ENCODE measurements at places on chromosomes 2 and 18.

DNA sequence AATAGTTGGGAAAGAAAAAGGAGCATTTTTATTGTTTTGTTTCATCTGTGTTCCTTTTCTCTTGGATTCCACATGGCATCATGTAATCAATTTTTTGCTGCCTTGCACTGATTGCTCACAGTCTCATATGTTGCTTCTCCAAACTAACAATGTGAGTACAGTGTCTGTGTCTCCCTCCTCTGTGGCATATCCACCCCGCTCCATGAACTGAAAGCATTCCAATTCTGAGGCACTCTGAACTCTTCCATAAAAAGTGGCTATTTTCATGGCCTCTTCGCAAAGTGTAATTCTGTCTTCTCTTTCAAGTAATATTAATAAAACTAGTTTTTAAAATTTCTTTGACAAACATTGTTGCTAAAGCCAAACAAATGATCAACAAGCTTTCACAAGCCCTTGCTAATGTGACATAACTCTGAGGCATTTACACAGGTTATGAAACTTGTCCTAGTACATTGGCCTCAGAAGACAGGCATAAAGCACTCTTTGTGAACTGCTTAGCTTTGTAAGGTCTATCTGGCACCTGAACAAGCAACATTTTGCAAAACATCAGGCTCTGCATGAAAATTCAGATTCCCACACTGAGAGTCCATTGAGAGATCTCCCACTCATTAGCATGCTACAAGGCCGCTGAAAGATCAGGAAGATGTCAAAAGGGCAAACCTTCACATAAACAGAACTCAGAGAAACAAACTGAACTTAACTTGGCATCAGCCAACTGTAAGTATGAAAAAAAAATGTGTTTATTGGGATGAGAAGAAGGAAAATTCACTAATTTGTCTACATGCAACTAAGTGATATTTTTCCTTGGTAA lies 33.0 kb downstream of the GPR75 start:
- DNase-seq: peak; percentile 75

- peak; percentile 14 for DNase-seq
These were observed 88.9 kb downstream of the SOWAHC start for GRCh38 chr2:109703077-109703476.

DNA sequence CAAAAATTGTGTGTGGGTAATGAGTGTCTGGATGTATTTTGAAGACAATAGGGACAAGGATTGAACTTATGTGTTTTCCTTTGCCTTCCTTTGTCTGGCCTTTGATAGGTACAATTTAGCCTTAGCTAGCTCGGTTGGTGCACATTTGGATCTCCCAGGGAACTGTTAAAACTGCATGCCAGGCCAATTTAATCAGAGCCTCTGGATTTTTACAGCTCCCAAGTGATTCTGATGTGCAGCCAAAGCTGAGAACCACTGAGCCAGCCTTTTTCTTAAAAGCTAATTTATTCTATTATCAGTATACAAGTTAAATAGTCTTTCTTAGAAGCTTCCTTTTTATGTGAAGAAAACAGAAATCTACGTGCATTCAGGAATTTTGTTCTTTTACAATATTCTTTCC lies 25.0 kb downstream of the PLEK start:
- no peak for DNase-seq

- DNase-seq: peak; percentile 100
These were observed 165.0 kb downstream of the ANTXR1 start for GRCh38 chr2:69177785-69178636.

- DNase-seq: no peak
These were observed 1.7 kb downstream of the LYPD1 start for GRCh38 chr2:132668189-132668823.

DNA sequence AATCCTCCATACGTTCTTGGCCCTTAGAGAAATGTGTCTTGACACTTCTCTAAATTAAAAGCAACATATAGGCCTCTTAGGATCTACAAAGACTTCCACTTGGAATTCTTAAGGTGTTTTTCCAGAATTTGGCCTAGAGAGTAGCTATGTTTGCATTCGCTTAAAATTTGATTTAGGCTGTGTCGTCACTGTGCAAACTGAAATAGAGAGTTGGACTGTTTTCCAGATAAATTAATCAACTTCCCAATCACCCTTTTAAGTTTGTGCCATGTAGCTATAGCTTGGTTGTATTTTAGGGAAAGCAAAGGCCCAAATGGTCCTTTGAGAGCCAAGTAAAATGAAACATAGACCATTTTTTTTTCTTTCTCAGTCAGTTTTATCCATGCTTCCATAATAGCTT lies 128.6 kb upstream of the RASGRP3 start:
- no peak for DNase-seq

DNA sequence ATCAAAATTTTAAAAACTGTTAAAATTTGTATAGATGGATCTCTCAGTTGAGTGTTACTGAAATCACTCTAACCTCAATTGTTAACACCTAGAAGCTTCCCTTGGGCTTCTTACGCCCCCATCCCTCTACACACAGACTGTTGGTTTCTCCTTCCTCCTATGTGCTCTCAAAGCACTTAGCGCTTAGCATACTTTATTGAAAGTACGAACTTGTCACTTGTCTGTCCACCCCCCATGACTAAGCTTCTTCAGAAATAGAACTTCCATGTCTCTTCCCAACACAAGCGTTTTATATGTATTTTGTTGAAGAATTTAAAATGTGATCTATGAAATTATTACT lies 441 bp downstream of the MPHOSPH10 start:
- DNase-seq: peak; percentile 18

DNA sequence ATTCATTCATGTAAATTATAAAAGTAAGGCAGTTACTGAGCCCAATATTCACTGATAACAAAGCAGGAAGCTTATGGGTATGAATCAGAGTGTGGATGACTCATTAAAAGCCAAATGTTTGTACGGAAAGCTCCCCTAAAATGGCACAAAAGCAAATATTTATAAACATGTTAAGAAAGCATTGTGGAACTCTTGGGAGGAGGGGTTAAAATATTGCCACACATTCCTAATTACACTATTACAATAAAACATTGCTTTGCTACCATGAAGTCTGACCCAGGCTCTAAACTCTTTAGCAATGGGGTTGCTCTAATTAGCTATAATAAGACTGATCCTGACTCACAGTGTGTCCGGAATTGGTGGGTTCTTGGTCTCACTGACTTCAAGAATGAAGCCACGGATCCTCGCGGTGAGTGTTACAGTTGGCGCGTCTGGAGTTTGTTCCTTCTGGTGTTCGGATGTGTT lies 110.9 kb downstream of the NAB1 start:
- peak; percentile 92 for DNase-seq

- peak; percentile 13 for DNase-seq
These were observed 254.4 kb downstream of the ZNF521 start for GRCh38 chr18:25097569-25098056.

GRCh38 chr2:29865512-29865911 lies 55.9 kb downstream of the ALK start:
- DNase-seq: no peak

- no peak for DNase-seq
These were observed 274.5 kb upstream of the ID2 start for GRCh38 chr2:8407332-8407731.

DNA sequence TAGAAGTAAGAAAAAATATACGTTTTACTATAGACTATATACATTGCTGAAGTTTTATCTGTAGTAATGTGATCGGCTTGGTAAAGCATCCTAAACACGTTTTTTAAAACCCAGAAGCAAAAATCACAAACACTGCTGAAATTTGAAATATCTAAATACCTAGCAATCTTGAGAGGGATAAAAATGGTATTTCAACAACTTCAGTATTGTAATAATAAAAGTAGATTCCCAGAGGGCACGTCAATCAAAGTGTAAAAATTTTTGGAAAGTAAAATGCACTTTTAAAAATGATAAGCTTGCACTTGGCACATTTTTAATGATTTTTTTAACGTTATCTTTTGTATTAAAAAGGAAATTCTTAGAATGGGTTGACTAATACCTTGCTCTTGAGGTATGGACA lies 1.6 kb downstream of the ZC3H6 start:
- no peak for DNase-seq

GRCh38 chr18:9719421-9719981 lies 11.4 kb downstream of the RAB31 start:
- DNase-seq: peak; percentile 75

DNA sequence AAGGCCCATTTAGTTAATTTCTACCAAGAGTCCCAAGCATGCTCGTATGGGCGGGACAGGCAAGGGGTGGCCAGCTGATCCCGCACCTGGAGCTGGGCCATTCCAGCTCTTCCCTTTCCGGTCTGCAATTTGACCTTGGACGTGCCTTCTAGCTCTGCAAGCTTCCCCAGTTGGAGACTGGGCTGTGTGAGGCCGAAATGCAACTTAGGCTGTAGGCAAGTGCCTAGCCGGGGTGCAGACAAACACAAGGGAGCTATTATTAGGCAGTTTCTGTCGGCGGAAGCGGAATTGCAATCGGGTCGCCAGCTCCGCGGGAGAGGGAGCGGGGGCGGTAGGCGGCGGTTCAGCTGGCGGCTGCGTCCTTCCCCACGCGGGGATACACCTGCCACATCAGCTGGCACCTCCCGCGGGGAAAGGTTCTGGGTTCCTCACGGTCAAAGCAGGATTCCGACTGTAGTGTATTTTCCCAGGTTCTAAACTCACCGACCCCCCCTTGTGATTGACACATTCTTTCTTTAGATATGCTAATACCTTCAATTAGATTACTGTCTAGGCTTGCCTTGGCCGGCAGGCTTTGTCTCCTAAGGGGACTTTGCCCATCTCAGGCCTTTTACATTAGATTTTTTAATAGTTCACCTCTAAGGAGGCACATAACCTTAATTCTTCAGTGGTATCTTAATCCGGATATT lies 17.1 kb upstream of the ZNF532 start:
- DNase-seq: no peak

GRCh38 chr2:239704737-239705136 lies 303.9 kb upstream of the HDAC4 start:
- DNase-seq: no peak

GRCh38 chr2:28880193-28880592 lies 10.1 kb upstream of the TRMT61B start:
- DNase-seq: no peak

- no peak for DNase-seq
These were observed 6.4 kb upstream of the PSMD1 start for GRCh38 chr2:231050018-231050901.

DNA sequence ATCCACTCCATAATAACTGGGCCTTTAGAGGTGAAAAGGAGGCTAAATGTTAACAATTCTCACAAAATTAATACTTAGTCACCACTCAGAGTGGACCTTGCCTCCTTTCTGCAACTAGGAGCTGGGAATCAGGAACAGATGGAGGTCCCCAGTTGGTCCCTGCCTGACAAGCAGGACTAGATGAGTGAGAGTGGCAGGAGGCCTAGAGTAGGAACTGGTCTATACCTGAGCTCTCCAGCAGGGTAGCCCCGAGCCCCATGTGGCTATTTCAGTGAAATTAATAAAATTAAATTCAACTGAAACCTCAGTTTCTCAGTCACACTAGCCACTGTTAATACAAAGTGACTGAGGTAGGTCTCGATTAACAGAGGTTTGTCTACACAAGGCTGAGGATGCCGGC lies 150.5 kb downstream of the MYO5B start:
- no peak for DNase-seq

- no peak for DNase-seq
These were observed 57.6 kb downstream of the SGPP2 start for GRCh38 chr2:222481941-222482340.

- peak; percentile 10 for DNase-seq
These were observed 19.4 kb upstream of the NCL start for GRCh38 chr2:231483398-231484329.

GRCh38 chr18:49616618-49617328 lies 54.9 kb downstream of the LIPG start:
- DNase-seq: no peak

DNA sequence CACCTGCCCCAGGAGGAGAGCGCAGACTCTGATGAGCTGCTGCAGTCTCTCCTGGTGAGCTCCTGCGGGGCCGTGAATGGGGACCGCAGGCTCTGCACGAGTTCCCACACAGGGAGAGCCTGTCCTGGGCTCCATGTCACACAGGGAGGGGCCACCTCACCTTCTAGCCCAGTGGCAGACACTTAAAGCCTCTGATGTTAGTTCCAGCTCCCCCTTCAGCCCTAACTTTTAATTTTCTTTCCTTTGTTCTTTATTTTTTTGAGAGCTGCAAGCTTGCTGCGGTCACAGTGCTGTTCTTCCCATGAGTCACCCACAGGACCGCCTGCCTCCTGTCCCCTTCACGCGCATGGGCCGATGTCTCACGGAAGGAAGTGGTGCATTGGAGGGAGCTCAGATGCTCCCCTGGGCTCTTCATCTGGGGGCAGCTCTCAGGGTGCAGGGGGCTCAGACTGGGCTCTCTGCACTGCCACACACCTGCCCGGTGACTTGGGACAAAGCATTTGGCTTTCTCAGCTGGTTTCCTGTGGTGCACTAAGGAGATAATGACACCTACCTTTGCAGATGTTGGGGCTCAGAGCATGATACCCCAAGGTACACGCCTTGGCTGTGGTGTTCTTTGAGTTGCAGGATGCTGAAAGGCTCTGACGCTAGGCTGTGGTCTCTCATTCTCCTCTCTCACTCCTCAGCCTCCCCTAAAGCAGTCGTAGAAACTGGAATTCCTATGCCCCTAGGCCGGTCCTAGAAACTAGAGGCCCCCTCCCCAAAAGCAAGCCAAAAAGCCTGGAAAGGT lies 37.2 kb upstream of the PXDN start:
- DNase-seq: no peak

- no peak for DNase-seq
These were observed 3.8 kb downstream of the CATIP start for GRCh38 chr2:218360453-218360852.

DNA sequence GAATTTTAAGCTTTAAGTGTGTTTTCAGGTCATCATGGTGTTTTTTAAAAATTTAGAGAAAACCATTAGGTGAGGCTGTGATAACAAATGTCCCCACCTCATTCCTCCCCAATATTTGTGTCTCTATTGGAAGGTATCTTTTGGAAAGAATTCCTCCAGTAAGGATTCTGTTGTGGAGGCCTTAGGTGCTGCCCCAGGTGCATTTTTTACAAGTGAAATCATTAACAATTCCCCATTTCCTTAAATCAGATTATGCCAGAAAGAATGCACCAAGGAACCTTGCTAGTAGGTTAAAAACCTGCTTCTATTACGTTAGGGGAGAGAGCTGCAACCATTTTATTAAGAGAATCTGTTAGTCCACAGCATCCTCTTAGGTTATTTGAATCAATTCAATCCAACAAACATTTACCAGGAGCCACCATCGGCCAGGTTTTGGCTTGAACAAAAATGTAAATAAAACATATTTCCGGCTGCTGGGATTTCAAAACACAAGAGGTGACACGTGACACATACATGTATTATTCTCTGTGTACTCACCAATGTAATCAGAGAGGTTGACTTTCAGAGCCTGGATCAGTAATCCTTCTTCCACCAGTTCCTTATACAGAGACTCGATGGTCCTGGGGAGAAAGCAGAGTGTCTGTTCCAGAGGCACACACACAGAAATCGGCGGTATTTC lies 112.5 kb upstream of the ASB18 start:
- no peak for DNase-seq

- DNase-seq: no peak
These were observed 16.5 kb downstream of the HS6ST1 start for GRCh38 chr2:128302011-128302743.

DNA sequence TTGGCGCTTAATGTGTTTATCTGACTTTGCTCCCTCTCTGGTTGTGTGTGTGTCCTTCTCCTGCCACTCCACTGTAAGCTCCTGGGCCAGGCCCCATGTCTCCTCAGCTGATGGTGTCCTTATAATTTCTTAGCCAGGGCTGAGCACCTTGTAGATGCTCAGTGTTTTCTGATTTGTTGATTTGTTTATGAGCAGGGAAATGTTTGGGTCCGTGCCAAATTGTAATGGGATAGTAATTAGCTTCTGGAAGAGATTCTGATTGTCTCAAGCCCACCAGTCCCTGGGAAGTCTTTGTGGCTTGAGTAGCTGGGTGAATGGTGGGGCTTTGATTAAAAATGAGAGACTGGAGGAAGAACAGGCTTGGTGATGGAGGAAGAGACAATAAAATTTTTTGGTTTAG lies 270.5 kb downstream of the MYCN start:
- DNase-seq: no peak
